Left hindlimb (tissue), 1 donor: ENCODE measurements at places on chromosomes 1 and 21.

DNA sequence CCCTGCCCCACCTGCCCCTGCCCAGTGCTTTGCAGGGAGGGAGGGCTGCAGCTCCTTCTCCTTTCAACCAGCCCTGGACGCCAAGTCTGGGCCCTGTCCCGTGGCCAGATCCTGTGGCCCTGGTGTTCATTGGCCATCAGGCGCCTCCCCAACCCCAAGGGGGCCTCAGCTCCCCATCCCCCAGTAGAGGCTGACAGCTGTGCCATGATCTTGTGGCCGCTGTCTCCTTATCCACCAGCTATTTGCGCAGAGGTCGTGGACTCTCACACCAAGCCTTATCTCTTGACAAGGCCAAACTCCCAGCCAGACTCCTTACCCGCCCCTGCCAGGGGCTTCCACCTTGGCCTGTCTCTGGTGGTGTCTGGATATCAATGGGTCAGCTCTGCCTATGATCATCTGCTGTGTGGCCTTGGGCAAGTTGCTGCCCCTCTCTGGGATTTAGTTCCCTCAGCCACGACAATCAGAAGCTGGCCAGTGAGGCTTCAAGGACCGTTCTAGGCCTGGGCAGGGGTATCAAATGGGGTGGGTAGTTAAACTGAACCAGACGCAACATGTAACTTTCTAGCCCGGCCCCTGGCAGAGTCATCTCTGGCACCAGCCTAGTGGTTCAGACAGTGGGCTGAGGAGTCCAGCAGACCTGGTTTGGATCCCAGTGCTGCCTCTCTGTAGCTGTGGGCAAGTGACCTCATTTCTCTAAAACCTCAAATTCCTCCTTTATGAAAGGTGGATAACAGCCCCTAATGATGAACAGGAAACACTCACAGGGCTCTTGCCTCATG lies 3.3 kb upstream of the COL8A2 start:
- DNase-seq, result no peak

- DNase-seq, result no peak
These were observed 149.5 kb downstream of the NOS1AP start for GRCh38 chr1:162218975-162219374.

DNA sequence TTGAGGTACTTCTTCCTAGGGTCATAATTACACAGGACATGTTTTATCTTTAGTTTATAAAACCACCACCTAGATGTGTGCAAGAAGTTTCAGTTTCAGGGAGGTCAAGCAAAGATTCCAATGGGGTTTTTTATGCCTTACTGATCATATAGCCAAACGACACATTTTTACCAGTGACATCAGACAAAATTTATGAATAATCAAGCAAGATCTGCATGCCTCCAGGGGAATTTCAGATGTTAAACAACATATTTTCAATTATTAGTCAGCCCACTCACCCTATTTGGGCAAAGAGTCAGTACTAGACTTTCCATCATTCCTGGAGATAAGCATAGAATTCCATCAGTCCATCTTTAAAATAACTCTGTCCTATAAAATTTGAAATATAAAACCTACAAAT lies 867.4 kb downstream of the KCNT2 start:
- DNase-seq, result no peak

DNA sequence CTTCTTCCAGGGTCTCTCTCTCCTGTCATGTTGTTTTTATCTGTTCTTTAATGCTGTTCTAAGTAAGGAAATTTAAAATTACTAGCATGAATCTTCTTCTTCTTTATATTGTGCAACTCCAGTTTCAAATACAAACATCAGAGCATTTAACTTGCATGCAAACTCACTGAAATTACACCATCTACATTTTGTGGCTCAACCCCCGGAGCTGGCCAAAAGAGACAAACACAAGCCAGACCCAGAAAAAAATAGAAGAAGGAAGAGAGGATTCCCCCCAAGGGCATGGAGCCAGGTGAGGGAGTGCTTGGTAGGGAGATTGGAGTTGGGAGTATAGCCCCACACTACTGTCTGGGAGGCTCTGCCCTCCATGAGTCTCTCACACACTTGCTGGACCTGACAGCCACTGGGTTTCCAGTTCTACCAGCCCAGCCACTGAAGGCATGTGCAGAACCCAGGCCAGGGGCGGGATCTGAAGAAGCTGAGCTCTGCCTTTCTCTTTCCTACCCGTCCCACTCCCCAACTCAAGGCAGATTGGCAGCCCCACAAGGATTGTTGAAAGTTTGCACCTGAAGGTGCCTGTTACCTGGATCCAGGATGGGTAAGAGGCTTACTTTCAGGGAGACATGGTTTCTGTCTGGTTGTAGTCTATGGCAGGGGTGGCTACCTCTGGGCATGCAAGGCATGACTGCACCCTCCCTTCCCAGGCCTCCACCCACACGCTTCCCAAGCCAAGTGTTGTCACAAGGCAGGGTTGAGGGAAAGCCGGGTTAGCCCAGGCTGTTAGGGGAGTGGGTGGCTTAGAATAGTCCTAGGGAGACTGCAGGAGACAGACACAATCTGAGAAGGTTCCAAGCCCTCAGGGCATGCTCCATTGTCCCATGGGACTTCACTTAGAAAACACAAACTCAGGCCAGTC lies 297.2 kb downstream of the TGFB2 start:
- DNase-seq, result no peak

- DNase-seq, result no peak
These were observed 10.1 kb upstream of the MEF2D start for GRCh38 chr1:156510709-156511108.

- no peak for DNase-seq
These were observed 163.9 kb downstream of the SLC45A1 start for GRCh38 chr1:8481650-8482380.

DNA sequence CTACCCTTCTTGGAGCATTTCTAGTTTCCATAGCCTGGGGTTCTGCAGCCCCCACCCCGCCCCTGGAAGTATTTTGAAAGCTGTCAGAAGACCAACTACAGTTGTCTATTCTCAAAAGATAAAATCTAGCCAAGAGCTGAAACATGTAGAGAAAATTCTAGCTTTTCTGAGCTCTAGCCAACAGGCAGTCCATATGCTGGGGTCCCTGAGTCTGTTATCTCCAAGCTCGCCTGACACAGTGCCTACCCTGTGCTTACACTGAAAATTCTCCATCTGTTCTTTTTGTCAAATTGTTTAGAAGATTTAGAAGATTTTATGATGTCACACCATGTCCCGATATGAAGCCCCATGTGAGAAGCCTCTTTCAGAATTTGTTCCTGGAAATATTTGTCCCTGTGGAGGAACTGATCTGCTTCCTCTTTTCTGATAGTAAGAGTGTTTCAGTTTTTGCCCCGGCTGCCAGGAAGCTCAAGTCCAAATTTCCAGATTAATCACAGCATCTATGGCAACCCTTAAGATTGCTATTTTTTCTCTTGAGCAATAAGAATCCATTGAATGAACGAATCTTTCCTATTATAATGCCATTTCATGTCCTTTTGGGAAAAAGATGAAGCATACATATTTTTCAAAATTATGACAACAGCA lies 23.7 kb upstream of the CSF3R start:
- no peak for DNase-seq

DNA sequence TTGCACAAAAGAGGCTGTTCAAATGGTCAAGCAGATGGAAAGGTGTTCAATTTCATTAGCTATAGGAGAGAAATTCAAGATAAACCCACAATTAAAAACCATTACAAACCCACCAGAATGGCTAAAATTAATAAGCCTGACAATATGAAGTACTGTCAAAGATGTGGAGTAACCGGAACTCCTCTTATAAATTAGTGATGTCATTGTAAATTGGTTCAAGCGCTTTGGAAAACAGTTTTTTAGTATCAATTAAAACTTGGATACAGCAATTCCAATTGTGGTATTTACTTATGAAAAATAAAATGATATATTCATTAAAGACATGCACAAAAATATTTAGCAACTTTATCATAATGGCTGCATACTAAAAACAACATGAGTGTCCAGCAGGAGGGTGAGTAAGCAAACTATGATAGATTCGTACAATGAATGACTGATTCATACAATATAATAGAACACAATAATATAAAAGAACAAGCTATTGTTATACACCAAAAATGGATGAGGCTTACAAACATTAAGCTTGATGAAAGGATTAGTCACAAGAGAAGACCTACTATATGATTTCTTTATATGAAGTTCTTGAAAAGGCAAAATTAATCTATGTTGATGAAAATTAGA lies 38.4 kb upstream of the FGGY start:
- no peak for DNase-seq

- no peak for DNase-seq
These were observed 54.3 kb upstream of the GOLT1A start for GRCh38 chr1:204268101-204268500.

DNA sequence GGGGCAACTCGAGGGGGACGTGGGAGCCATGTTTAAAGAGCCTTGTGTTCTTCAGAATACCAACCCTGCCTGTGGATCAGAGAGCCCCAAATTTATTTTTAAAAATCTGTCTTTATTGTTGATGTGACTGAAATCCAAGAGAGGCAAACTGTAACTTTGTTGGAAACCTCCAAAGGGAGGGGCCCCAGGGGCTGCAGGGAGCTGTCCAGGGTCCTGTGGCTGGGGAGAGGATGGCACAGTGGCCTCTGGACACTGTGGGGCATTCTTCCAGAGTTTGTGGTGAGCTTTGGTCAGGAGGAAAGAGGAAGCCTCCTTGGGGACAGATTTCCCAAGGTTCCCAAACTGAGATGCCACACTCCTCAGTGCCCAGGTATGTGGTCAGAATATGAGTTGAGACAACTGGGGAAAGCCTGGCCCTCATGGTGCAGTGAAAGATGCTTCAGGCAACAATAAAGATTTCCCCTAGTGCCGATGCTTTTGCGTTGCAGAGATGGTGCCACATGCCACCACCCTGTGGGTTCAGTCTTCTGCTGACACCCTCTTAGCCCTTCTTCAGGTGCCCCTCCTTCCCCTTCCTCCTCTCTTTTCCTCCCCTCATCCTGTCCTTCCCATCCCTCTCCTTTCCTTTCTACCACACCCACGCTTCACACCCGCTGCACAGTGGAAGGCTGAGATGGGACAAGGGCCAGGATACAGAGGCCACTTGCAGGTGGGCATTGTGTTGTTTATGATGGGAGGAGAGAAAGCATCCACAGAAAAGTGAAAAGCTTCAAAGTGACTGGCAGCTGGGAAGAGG lies 122.1 kb downstream of the UCK2 start:
- peak; percentile 51 for DNase-seq
